ENCODE measurements at places on chromosomes 5 and 9. TPM values are rescaled to one million over a fixed set of nuclear protein-coding genes. Genes with fewer than 3 reads are reported as not detected.

EIF4E1B gene
- total RNA-seq, result not detected

DNA sequence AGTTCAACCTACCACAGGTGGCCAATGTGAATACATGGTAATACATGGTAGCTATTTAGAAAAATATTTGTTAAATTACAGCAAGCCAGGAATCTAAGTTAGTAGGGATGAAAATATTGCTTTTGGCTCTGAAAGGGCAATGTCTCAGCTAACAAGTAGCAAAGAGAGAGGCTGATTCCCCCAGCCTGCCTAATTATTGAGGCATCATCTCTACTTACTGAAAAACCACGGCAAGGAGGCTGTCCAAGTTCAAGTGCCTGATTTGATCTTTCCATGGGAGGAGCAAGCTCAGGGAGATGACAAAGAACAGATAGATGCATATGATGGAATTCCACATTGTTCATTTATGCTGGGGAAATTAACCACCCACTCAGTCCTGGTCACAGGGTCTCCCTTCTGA is 28.7 kb upstream of the UBTD2 start:
- H3K36me3 ChIP-seq, result no peaks in the 10 kb centered on the region
- H3K27me3 ChIP-seq, result no peaks in the 10 kb centered on the region
- no peak overlapping the region for H3K27ac ChIP-seq
- no peak overlapping the region for H3K4me3 ChIP-seq
- H3K4me1 ChIP-seq, result no peaks in the 10 kb centered on the region

DNA sequence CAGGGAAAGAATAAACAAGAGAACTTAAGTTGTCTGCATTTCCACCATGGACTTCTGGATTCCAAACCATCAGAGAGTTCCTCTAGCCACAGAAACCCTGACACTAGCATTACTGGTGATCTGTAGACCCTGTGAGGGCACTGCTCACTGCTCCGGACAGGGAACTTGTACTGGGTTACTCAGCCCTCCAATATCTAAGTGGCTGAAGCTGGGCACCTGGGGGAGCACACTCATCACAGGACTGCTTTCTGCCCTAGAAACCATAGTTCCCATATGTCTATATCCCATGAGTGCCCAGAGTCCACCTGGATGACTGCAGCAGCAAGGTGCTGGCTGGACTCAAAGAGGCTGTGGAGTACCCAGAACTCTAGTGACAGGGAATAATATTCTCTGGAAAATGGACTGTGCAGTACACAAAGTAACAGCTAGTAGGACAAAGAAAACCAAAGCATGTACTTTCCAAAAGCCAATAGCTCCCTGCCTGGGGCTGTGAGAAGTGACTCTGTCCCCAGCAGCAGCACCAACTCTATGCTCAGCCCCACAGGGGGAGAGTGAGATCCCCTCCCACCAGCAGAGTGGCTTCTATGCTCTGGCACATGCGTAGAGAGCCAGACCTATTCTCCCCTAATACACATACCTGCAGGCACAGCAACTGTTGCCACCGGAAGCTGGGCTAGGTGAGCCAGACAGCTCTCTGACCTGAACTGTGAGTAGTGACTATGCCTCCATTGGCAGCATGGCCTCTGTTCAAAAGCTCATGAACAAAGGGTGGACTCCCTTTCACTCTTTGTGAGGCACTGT is 472.9 kb upstream of the FTMT start:
- no peaks in the 10 kb centered on the region for H3K4me1 ChIP-seq
- H3K27ac ChIP-seq, result no peak overlapping the region
- no peaks in the 10 kb centered on the region for H3K27me3 ChIP-seq
- no peak for DNase-seq

BTNL9 gene
- total RNA-seq, result 4.2 TPM

RASGRF2 gene
- total RNA-seq, result 6.8 TPM

- H3K4me3 ChIP-seq, result no peak overlapping the region
- H3K36me3 ChIP-seq, result no peaks in the 10 kb centered on the region
- H3K4me1 ChIP-seq, result peaks cover 34% of the 10 kb centered on the region
- H3K27me3 ChIP-seq, result no peaks in the 10 kb centered on the region
Measured at GRCh38 chr9:107749787-107750444, 260.3 kb upstream of the KLF4 start.

CATSPER3 gene
- 1.4 TPM for total RNA-seq

DNA sequence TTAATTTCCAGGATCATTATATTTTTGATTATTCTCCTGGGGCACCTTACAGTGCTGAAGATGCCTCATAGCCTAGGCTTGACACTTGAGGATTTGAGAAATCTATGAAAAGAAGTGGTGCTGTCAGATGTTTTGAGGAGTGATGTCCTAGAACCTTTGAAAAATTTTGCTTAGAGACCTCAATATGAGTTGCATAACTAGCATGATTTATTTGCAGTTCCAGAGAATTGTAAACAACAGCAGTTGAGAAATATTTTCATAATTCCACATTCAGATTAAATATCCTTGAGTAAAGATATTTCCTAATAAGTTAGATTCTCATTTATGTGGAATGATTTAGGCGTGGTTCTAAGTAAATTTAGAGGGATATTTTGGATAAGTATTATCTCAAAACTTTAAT is 225.8 kb downstream of the ADAMTSL1 start:
- H3K4me3 ChIP-seq, result no peak overlapping the region
- no peak for DNase-seq
- no peak overlapping the region for H3K27ac ChIP-seq
- no peaks in the 10 kb centered on the region for H3K36me3 ChIP-seq
- H3K27me3 ChIP-seq, result no peaks in the 10 kb centered on the region

DNA sequence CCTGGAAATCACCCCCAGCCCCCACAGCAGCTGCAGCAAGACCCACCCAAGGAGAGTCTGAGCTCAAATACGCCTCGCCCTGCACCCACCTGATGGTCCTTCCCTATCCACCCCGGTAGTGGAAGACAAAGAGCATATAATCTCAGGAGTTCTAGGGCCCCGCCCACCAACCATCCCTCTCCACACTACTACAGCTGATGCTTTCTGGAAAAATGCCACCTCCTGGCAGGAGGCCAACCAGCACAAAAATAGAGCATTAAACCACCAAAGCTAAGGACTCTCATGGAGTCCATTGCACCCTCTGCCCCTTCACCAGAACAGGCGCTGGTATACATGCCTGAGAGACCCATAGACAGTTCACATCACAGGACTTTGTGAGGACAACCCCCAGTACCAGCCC is 22.5 kb upstream of the NIPSNAP3A start:
- no peak overlapping the region for H3K4me3 ChIP-seq
- no peak overlapping the region for H3K27ac ChIP-seq
- DNase-seq, result no peak
- no peaks in the 10 kb centered on the region for H3K27me3 ChIP-seq

- no peak for DNase-seq
- peaks cover 12% of the 10 kb centered on the region for H3K27me3 ChIP-seq
- no peaks in the 10 kb centered on the region for H3K36me3 ChIP-seq
- peak overlapping the region; percentile 59 for H3K27ac ChIP-seq
Measured at GRCh38 chr5:66596636-66597182, 516 bp downstream of the MAST4 start.

- H3K4me1 ChIP-seq, result peaks cover 73% of the 10 kb centered on the region
- no peak overlapping the region for H3K27ac ChIP-seq
- no peak for DNase-seq
- no peaks in the 10 kb centered on the region for H3K36me3 ChIP-seq
- peaks cover 100% of the 10 kb centered on the region for H3K27me3 ChIP-seq
Measured at GRCh38 chr9:77018058-77018968, 1.1 kb upstream of the FOXB2 start.

PTAR1 gene
- total RNA-seq, result 39.5 TPM

DNA sequence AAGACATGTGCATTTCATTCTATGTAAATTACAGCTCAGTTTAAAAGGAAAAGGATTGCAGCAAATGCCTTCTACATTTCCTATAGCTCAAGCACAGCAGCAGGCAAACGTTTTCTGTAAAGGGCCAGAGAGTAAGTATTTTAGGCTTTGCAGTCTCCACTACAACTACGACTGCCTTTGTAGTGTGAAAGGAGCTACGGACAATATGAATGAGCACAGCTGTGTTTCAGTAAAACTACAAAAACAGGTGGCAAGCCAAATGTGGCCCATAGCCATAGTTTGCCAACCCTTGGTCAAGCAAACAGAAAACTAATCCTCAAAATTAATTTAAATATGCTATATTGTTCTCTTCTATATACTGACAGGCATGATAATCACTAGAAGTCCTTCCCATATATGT is 7.2 kb downstream of the PTBP3 start:
- no peak for DNase-seq

GRCh38 chr9:133359399-133360175 is 3.2 kb downstream of the SURF2 start:
- H3K27me3 ChIP-seq, result no peaks in the 10 kb centered on the region
- H3K36me3 ChIP-seq, result no peaks in the 10 kb centered on the region
- DNase-seq, result no peak

CCDC152 gene
- total RNA-seq, result 0.71 TPM

CCDC192 gene
- total RNA-seq, result not detected

DNA sequence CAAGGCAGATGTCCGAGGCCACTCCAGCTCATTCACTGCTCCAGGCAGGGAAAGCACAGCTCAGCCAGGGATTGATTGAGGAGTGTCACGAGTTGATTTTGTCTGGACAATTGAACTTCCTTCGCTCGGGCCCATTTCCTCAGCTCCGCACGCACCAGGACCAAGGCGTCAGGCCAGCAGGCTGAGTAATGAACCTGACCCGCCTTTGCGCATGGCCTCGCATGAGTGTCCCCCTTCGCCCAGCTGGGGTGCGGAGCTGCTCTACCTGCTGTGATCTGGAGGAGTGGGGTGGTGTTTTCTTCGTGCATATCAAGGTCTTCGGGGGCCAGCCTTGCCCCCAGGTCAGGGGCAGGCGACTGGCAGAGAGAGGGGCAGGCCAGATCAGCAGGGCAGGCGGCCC is 44.0 kb downstream of the VAV2 start:
- H3K27ac ChIP-seq, result no peak overlapping the region
- no peaks in the 10 kb centered on the region for H3K36me3 ChIP-seq
- no peaks in the 10 kb centered on the region for H3K27me3 ChIP-seq
- DNase-seq, result peak; percentile 56
- H3K4me3 ChIP-seq, result no peak overlapping the region

HOMER1 gene
- total RNA-seq, result 31.0 TPM

ANKRD55 gene
- not detected for total RNA-seq

LAMC3 gene
- 0.14 TPM for total RNA-seq
